ENCODE measurements at places on chromosomes 11 and 22.
A peak's percentile ranks its signal among the peaks of the same experiment; 100 is the strongest.

DNA sequence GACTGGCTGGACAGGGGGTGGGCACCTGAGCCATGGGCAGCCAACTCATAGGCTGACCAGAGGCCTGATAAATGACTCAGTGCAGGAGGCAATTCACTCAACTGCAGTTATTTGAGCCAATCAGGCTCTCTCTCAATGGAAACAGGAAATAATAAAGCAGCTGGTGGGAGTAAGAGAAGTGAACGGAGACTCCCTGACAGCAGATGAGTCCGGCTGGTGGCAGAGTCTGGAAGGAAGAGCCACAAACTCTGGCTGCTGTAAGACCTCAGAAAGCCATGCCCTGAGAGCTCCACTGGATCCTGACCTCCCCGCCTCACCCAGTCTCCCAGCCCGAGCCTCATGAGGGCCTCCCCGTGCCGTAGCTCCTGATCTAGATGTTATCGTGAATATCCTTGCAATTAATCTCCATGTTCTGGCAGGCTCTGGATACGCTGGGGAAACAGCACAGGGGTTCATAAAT is 69.8 kb downstream of the TRIM29 start:
- no peak for DNase-seq

- DNase-seq, result no peak
Observed at GRCh38 chr11:128428935-128429334, 158.4 kb downstream of the ETS1 start.

DNA sequence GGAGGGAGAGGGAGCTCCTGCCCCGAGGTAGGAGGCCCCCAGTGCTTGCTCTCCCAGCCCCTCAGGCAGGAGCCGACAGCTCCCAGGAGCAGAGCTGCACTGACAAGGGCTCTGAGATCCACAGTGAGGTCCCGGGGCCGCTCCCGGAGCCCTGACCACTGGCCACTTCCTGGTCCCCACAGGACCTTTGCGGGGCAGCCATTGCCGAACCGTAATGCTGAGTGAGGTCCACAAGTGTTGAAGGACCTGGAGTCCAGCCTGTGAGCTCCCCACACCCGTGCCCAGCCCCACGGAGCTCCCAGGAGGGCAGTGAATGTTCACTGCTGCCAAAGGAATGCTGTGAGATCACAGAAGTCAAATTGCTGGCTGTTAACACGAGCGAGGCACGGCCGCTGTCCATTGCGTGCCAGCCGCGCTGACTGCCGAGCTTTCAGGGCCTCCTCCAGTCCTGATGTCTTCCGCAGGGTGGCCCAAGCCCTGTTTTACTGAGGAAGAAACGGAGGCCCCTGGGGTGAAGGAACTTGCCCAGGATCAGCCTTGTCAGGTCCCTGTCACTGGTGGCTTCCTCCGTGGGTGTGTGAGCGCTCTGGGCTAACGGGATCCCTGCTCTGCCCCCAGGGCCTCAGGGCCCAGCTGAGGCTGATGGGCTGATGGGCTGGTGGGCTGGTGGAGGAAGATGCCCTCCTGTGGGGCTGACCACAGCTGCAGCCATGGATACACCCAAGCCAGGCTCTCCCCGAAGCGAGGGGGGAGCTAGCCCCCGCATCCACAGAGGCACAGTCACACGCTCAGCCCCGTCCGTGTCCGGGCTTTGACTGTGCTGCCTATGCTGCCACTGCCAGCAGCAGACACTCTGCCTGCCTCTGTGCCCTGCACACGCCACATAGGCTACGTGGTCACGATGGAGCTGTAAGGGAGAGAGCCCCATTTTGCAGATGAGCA is 70.8 kb downstream of the WNT7B start:
- no peak for DNase-seq

GRCh38 chr11:66883016-66883965 is 26.4 kb downstream of the LRFN4 start:
- DNase-seq, result peak; percentile 75

DNA sequence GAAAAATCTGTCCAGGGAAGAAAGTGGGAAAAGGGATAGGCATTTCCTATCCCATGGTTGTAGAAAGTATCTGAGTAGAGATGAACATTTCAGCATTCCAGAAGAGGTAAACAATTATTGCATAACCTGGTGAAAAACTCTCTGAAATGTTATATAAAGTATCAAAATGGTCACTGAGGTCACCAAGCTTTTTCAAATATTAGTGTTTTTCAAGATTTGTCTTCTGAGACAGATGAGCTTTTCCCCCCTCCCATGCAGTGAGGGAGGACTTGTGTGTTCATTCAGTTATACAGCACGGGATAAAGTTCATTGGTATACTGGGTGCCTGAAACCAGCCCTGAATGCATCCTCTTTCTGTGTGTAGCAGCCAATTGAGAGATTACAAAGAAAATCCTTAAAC is 1.9 kb upstream of the DEPDC7 start:
- DNase-seq, result no peak

- peak; percentile 92 for DNase-seq
Observed at GRCh38 chr11:68312117-68312779, at the start of gene LRP5. TSS of gene LRP5 (plus strand) at chr11:68312591. CDS start at chr11:68312715, 124 bp downstream.

- DNase-seq, result no peak
Observed at GRCh38 chr22:49157529-49158339, 669.9 kb downstream of the BRD1 start.

DNA sequence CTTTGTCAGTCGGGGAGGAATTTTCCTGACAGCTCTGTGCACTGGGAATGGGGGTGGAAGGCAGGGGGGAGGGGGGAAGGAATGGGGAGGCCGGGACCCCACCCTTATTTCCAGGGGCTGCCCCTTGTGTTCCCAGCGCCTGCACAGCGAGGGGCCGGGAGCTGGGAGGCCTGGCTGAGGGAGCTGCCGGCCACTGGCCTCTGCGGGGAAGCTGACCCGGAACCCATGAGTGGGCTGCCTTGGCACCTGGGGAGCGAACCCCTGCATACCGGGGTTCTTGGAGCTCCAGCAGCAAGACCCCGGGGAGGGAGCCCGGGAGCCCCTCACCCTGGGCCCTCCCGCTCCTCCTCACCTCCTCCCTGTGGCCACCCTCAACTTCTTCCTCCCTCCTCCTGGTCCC is 3.5 kb downstream of the H19 start:
- DNase-seq, result no peak

DNA sequence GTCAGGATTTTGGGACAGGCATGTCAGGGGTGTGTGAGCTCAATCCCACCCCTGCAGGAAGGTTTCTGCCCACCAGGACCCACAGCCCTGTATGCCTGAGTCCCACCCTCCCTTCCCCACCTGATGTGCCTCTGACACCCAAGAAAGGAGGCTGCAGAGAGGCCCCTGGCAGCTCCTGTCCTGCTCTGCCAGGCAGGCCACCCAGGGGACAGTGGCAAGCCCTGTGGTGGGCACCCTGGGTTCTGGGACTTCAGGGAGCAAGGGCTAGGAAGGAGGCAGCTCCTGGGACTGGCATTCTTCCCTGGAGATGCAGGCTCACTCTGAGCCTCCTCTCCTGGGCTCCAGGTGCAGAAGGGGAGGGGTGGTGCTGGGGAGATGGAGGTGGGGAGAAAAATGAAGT is 234.5 kb upstream of the B3GAT1 start:
- DNase-seq, result no peak

DNA sequence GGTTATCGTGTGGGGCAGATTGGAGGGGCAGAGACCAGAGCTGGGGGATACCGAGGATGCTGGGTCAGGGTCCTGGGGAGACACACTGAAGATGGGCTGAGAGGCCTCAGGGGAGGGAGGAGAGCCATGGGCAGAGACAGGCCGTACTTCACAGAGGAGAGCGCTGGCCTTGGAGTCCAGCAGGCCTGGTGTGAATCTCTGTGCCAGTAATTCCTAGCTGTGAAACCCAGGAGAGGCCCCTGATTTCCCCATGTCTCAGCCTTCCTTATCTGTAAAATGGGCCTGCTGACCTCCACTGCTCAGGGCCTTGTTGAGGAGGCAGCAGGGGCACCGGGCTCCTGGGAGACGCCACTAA is 23.4 kb downstream of the CACNA1I start:
- DNase-seq, result no peak

Data from 8988T (cell line).